ENCODE measurements at places on chromosomes 6 and 20. TPM values are rescaled to one million over a fixed set of nuclear protein-coding genes. Genes with fewer than 3 reads are reported as not detected.

GRCh38 chr6:34585108-34585507, 29.0 kb upstream of the SPDEF start:
- DNase-seq: no peak

GRCh38 chr6:85579581-85579980, 14.1 kb downstream of the SNX14 start:
- DNase-seq: no peak

DNA sequence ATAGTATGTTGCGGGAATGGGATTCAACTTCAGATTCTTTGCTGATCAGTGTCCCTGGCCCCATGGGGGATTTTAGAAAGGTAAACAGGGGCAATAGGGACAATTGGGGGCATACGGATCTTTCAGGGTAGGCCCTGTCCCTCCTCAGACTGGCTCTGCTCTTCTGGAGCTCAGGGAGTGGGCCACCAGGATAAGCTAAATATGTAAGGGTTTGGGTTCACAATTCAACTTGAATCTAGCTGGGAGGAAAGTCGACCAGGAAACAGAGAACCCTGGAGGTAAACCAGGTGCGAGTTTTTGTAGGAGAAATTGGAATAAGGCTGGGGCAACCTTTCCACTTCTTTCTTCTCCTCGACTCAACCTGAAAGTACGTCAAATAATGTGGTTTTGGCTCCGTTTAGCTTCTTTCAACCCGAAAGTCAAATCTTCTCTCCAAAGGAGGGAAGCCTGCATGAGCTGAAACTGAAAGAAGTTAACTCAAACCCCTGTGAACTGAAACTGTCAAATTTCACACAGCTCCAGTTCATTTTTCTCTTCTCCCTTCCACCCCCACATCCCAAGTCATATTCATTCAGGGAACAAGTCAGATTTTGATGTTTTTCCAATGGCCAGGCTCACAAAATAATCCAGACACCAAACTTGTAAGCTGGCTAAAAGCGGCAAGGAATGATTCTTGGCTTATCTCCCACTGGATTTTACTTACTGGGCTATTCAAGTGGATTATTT, 278.2 kb downstream of the CLIC5 start:
- DNase-seq: no peak

DNA sequence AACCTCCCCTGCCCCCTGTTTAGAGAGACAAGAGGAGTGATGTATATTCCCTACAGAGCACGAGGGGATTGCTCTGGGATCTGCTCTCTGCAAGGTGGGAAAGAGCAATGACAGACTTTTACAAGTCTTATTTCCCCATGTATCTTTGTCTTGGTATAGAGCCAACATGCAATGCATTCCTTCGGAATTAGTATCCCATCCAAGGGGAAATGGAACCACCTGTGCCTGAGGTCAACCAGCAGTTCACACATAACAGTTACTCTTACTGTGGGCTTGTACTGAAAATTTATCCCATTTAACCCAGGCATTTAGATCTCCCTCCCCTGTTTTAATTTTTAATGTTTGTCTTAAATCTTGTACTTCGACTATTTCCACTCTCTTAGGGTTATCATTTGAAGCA, 250.4 kb downstream of the C6orf118 start:
- no peak for DNase-seq

DNA sequence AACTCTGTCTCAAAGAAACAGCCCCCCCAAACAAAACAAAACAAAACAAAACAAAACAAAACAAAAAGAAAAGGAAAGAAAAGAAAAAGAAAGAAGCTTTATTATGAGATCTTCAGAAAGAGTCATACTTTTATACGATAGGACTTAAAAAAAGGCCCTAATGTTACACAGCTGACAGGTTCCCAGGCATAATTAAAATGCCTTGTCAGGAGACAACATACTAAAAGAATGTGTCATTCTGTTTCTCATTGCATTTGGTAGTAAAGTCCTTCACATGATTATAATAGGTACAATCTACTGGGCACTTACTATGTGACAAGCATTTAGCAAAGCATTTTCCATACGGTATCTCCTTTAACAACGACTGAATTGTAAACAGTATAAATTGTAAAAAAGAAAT, 36.4 kb upstream of the RPN2 start:
- DNase-seq: no peak

The WFDC5 gene
- not detected for total RNA-seq

The LTB gene
- total RNA-seq: not detected

GRCh38 chr20:8756410-8756809, 312.5 kb upstream of the PLCB4 start:
- no peak for DNase-seq

- DNase-seq: no peak
Observed at GRCh38 chr6:82906489-82906888, 159.2 kb downstream of the UBE3D start.

GRCh38 chr6:138231381-138231886, 13.1 kb upstream of the PBOV1 start:
- DNase-seq: no peak

DNA sequence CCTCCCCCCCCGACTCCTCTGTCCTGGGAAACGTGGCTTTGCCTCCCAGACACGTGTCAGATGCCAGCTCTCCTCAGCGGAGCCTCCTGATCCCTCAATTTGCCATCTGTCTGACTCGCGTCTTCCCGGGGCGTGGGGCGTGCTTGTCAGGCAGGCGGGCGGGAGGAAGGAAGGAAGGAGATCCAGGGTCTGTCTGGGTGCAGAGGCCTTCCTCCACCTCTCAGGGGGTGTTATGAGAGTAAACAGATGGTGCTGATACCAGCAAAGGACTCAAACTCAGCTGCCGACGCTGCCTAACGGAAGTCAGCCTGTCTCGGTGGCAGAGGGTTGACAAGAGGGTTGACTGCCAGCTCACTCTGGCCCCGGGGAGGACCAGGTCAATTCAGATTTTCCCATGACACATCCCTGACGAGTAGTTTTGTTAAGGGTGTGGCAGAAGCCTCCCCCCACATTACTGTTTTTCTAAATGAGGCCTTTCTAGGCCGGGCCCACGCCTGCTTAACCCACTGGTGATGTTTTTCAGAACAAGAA, 17.0 kb downstream of the UQCC2 start:
- no peak for DNase-seq

- DNase-seq: no peak
Observed at GRCh38 chr6:21734204-21734603, 140.7 kb downstream of the SOX4 start.

DNA sequence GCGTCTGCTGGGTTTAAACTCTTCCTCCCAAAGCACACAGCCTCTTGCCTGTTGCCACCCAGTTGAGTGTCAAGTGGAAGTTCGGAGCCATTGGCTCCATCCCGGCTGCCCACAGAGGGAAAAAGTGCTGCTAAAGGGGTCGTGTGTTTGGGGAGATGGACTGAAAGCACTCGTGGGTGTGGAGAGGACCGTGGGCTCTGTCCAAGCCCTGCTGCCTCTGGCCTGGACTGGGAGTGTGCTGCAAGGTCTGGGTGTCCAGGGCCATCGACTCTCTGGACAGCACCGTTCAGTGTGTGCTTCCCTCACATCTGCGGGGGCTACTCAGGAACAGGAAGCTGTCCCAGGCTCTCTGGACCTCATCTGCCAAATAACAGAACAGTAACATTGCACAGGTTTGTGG, 269.3 kb downstream of the DLL1 start:
- no peak for DNase-seq

GRCh38 chr6:23414051-23414445, 712.0 kb upstream of the NRSN1 start:
- DNase-seq: no peak

GRCh38 chr6:154356690-154357089, at the start of gene IPCEF1:
IPCEF1 (minus strand) TSS chr6:154356803; CDS start chr6:154265947, 90,856 bp downstream.
- DNase-seq: no peak

DNA sequence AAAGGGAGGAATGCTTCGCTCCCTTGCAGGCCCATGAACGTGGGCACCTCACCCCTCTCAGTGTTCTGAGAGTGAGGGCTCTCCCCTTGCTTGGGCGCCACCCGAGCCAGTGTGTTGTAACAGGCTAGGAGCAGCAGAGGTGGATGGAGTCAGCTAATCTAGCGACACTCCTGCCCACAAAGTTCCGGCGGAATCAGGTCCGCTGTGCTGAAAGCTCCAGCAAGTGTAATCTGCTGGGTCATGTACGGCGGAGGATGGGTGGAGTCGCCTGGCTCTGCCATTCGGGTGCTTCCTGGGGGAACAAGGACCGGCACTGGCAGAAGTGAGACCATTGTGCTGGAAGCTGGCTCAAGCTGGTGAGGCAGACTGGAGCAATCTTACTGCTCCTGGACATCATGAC, 1310.1 kb downstream of the EPHA7 start:
- DNase-seq: no peak

The SYCP2 gene
- total RNA-seq: 0.26 TPM

The LY6G5B gene
- 0.19 TPM for total RNA-seq

DNA sequence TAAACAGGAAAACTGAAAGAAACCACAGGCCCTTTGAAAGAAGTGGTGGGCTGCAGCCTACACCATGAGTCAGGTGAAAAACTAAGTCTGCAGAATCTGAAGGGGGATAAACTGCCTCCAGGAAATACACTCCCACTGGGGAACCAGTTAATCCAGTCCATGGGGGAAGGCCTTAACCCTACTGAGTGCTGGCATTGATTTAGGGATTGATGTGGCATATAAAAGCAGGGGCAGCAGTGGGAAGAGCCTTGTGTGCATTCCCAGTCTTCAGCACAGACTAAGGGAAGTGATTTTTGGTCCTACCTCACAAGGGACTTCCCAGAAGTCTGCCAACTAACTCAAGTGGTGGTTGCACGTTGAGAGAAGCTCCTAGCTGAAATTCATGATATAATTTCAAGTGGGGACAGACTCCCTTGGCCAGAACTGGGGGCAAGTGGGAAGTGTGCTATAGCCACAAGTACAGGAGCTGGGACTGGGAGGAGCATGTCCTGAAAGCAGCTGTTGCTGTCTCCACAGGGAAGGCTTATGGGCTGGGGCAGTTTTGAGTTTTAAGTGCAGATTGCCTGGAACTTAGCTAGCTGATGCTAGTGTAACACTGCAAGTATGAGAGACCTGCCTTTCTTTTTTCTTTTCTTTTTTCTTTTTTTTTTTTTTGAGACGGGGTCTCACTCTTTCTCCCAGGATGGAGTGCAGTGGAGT, 31.2 kb downstream of the CITED2 start:
- DNase-seq: no peak

DNA sequence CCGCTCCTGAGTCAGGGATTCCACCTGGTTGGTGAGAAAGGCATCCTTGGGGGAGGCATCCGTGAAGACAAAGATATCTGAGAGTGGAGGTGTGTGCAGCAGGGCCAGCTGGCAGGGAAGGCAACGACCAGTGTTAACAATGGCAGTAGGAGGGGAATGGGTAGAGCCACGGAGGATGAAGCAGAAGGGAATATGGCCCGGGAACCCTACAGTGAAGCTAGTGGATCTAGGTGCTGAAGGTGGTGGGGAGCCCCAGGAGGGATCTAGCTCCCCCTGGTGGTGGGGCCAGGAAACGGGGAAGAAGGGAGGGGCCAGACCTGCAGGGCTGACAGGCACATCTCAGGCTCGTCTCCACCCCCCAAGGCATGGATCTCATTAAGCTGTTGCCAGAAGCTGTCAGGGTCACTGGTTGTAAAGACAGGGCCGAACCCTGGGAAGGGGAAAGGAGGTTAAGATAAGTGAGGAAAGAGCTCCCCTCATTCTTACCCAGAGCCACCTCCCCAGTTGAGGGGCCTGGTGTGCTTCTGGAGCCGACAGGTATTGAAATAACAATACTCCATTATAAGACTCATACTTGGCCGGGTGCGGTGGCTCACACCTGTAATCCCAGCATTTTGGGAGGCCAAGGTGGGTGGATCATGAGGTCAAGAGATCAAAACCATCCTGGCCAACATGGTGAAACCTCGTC, 7.3 kb downstream of the VWA7 start:
- peak; percentile 51 for DNase-seq

The CFAP206 gene
- 0.20 TPM for total RNA-seq

The GSTA2 gene
- total RNA-seq: not detected

GRCh38 chr6:134909701-134910592, 40.0 kb downstream of the ALDH8A1 start:
- DNase-seq: no peak

GRCh38 chr6:24484657-24485323, 4.6 kb downstream of the GPLD1 start:
- DNase-seq: no peak

The EEF1E1 gene
- 25.6 TPM for total RNA-seq

DNA sequence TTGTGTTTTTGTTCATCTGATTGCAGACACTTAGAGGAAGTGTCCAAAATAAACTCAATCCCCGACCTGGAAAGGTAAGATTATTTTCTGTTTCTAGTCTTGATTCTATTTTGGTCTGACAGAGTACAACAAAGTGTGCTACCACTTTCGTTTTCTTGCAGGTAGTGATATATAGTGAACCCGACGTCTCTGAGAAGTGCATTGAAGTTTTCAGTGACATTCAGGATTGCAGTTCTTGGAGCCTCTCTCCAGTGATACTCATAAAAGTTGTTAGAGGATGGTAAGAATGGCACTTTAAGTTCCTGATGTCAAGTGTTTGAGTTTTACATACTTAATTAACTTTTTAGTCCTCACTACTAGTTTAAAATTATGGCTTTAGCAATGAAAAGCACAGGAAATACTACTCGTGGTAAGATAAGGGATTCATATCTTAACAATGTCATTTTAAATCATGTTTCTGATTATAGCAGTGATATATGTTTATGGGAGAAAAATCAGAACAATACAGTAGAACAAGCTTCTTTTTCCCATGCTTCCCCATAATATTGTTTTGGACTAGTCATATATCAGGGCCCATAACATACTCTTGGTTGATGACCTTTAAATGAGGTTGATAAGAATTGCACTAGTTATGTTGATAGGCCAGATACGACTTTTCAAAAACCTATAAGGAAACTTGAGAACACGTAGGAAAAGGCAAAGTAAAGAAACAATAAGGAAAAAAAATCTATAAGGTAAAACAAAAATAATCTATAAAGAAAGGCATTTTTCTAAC, 104.0 kb downstream of the RTN4IP1 start:
- DNase-seq: no peak

DNA sequence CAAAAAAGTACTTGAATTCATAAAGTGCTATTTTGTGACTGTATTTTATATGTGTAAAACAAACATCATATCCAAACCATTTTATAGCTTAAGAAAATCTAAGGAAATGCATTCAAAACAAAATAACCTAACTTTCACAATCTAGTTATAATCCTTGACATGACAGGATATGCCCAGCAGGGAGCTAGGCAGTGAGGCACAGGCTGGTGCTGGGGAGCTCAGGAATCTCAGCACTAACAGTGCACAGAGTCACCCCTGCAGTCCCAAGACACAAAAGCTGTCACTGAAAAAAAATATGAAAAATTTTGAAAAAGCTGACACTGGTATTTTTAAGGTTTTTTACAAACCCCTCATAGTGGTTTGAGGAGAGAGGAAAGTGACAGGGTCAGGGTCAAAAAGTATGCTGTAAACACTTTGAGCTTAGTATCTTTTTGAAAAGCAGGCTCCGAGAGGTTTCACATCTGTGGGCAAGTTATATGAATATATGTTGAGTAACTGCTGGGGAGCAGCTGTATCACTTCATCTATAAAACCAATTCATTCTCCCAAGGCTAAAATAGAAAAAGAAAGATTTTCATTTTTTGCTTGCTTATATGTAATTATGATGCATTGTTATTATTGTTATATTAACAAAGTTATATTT, 24.1 kb downstream of the LGSN start:
- DNase-seq: no peak

DNA sequence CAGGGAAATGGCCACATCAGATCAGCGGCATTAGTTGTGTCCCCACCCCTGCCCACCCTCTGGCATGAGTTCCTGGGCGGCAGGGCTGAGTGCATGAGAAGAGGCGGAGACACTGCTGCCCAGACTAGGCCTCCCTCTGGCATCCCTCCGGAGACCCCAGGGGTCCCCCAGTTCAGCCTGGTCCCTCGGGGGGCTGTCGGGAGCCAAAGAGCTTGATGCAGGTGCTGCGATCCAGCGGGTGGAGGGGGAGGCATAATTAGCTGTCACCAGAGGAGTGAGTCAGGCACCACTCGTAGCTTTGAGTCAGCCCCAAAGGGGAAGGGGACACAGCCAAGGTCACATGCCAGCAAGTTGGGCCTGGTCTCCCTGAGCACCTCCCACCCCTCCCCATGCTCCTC, 34.5 kb downstream of the DLGAP4 start:
- no peak for DNase-seq

Data from gastrocnemius medialis (tissue), 4 donors.